Activated CD4-positive, alpha-beta T cell treated with anti-CD3 and anti-CD28 coated beads, Interleukin-2, amount 50 U/mL, for 1 hour (primary cell): ENCODE measurements at places on chromosomes 6 and 20.

GRCh38 chr6:37369321-37370201 lies 15.8 kb downstream of the RNF8 start:
- DNase-seq: no peak

GRCh38 chr6:129701721-129702455 lies 8.1 kb downstream of the ARHGAP18 start:
- DNase-seq: no peak

DNA sequence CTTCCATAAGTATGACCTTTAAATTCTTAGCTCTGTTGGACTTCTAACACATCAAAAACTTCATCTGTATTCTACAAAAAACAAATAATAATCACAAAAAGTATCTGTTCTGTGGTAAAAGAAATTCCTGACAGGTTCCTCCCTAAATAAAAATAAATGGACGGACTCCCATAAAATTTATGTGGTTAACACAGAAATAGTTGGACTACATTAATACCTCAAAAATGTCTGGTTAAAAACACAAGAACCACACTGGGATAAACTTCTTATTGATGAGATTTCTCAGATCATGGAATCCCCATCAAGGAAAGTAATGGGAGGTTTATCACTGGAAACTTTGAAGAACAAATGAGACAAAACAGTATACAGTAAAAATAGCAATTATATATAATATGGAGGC lies 172.4 kb downstream of the MOXD1 start:
- DNase-seq: no peak

GRCh38 chr6:47377971-47378370 lies 68.3 kb upstream of the TNFRSF21 start:
- no peak for DNase-seq

GRCh38 chr6:27562027-27562410 lies 89.1 kb upstream of the ZNF184 start:
- no peak for DNase-seq

GRCh38 chr6:17066610-17067009 lies 35.2 kb upstream of the STMND1 start:
- DNase-seq: no peak

DNA sequence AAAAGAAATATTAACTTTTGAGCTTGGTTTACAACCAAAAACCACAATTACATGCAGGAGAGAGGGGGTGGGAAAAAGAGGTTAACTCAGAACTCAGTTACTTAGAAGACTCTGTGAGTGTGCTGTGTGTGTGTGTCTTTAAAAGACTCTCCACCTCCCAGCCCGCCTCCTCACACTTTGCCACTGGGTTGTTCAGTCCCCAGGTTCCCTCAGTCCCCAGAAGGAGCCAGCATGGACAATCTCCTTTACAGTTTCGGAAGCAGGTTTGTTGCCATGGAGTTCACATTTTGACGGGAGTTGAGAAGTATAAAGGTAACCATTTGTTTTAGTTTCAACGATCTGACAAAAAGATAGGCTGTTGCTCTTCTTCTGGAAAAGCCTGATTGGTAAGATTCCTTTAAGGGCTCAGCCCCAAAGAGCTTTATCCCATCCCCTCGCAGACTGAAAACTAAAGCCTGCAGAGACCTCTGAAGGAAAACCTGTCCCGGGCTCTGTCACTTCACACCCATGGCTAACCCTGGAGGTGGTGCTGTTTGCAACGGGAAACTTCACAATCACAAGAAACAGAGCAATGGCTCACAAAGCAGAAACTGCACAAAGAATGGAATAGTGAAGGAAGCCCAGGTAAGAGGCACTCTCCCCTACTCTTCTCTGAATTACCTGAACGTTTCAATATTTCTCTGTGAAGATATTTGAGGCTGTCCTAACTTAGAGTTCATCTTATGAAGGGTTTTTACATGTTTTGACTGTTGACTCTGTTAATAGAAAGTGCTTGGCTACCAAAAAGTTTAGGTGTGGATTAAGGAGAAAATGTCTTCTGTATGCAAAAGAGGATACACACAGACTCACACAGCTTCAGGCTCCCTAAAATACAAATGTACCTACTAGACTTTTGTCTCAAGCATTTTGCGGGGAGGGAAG lies at the start of gene SPTLC3:
TSS of gene SPTLC3 (plus strand) at position 212 of the 921 bp plus-strand sequence. CDS start at position 508, 296 bp downstream.
- DNase-seq: no peak

GRCh38 chr6:16760516-16761470 lies at the start of gene ATXN1:
TSS of gene ATXN1 (minus strand) at chr6:16761460.
- peak; percentile 44 for DNase-seq

DNA sequence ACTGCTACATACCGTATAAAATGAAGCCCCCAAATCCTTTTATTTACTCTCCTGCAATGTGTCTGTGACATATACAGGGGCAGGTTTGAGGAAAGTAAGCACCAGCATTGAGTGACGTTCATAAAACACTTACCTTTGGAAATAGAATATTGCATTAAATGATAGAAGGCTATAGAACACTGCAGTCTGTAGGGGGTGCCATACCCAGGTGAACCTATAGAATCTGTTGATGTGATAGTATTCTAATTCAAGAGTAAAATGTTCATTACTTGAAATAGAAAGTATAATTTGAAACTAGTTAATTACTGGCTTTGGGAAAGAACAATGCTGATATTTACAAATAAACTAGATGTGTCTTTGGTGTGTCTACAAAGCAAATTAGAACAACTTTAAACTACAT lies 47.0 kb upstream of the PRL start:
- no peak for DNase-seq

DNA sequence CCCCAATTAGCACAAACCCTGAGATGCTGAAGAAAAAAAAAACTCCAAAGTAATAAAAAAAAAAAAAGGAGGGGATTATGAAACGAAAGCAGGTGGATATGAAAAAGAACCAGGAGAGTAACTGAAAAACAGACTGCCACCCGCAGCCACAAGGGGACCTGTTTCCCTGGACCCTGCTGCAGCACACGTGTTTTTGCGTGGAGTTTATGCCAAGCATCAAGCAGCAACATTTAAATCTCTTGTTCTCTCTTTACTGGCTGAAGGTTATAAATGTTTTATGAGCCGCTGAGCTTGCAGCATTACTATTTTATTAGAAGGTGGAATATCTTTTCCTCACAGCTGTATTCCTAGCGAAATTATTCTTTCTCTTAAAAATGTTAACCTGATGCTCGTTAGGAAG lies 131.6 kb upstream of the OLIG3 start:
- DNase-seq: no peak

DNA sequence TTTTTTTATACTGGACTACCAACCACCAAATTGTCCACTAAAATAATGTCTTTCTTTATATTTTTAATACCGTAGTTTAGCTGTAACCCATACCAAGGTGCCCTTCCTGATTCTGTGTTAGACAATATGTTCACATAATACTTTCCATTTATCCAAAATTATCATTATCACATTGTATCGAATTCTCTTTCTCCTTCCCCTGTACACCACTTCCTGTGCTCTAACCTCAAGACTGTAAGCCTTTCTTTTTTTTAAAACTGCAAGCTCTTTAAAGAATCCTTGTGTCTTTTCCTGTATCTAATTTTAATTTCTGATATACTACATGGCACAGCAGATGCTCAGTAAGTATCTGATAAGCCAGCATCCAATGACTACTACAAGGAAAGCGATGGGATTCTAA lies 917.5 kb downstream of the EYS start:
- no peak for DNase-seq

DNA sequence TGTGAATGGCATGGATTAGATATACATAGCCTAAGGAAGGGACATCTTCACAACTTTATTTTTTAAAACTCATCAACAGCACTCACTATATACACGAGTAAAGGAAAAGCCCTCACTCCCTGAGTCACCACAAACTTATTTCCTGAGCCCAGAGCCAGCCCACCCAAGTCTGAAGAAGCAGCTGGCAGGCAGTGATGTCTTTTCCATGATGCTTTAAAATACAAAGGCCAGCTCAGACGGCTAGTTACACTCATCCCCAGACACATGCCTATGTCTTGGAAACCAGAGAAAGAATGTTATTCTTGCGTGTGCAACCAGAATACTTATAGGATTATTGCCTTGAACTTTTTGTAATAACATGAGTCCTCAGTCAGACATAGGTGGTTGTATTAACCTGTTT lies 114.4 kb downstream of the ADGRG6 start:
- no peak for DNase-seq

DNA sequence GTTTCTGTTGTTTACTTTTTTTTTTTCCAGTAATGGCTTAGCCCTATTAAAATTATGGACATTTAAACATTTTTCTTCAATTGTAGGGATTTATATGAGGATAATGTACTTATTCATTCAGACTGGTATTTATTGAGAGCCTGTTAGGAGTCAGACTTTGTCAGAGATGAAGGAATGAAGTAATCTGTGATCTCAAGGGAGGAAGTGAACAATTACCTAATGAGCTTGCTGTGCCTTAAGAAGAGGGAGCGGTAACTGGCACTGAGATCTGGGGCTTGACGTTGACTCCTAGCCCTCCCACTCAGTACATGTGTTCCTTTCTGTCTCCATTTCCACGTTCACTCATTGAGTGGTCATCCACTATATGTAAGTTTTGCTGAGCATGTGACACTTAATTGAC lies 12.6 kb downstream of the AFDN start:
- no peak for DNase-seq

GRCh38 chr6:160027931-160028330 lies 59.0 kb downstream of the IGF2R start:
- no peak for DNase-seq

DNA sequence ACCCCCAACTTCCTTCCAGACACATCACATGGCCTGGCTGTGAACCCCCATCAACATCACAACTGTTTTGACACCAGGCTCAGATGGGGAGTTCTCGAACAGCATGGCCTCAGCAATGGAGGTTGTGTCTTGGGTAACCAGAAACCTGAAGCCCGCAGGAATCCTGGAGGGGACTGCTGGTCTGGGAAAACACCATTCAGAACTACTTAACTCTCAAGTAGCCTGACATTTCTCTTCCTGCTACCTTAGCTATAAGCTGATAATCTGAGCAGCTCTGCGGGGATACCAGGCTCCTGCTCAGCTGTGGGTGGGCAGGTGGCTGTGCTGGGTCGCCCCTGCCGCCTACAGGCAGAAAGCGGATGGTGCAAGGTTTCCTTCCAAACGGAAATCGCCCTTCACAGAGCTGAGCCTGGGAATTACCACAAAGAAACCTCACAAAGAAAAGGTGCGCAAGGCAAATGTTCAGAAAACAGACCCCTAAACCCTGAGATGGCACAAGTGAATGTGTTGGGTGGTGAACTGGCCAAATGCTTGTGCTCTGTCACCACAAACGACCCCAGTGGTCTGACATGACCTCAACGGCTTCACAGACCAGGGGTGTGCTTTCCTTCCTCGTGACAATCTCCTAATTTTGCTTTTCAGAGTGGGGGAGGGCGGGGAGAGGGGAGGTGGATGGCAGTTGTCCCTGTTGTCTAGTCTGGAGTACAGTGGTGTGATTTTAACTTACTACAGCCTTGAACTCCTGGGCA lies 29.5 kb downstream of the SNX5 start:
- peak; percentile 48 for DNase-seq

GRCh38 chr6:129183681-129184301 lies 300.9 kb downstream of the LAMA2 start:
- no peak for DNase-seq

- DNase-seq: no peak
Observed at GRCh38 chr20:40771848-40772511, 82.9 kb upstream of the MAFB start.

DNA sequence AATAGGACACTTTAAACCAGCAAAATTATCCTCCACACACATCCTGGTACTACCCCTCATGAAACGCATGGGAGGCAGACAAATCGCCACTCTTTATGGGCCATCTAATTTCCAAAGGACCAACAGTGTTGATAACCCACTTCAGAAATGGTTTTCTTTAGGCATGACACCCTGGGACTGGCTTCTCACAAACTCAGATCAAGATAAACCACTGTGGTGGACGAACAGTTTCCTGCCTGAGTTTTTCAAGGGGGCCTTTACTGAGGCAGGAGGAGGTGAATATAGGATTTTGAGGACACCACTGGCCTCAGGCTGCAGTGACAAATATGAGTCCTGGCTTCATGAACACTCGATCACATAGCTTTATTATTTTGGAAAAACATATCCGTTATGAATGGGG lies 26.0 kb downstream of the TRAM2 start:
- no peak for DNase-seq

DNA sequence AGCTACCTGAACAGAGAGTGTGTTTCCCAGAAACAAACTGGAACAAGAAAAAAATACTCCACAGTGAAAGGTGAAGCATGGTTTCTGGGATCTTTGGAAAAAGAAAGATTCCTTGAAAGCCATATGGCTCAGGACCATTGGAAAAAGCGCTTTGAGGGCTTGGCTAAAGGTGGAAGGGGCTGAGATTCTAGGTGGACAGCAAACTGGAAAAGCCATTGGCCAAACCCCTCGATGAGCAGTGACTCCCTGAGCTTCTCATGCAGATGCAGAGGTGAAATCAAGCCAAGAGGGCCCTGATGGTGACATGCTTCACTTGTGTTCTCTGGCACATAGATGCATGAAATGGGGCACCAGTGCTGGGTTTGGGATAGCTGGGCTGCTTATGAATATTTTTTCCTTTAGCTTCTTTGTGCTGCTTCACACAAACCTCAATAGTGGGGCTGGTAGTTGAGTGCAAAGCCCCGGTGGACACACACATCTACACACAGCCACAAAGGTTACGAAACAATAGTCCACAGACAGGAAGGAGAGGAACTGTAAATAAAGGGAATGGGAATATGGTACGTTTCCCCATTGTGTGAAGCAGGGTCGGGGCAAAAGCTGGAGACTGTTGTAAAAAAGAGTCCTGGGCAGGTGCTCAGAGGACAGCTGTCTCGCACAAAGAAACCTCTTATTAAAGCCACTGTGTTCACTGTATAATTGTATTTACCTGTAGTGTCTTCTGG lies 117.8 kb downstream of the FOXA2 start:
- DNase-seq: no peak

- no peak for DNase-seq
Observed at GRCh38 chr20:45993197-45993951, 15.3 kb upstream of the MMP9 start.

DNA sequence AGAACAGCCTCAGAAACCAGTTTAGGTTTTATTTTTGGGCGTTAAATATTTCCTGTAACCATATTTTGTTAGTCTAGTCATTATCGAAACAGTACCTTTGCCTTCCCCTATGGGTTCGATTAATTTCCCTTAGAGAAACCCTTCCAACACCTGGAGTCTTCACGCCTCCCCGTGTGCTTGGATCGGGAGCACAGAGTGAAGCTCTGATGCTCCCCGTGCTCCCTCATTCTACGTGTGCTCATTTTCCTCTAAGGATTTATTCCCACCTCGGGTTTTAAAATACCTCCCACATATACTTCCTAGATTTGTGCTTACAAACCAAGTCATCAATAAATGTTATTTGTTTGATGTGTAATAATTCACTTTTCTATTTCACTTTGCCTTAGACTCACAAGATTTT lies 142.4 kb downstream of the TTLL2 start:
- no peak for DNase-seq
